ENCODE measurements at places on chromosomes 2 and 18.

DNA sequence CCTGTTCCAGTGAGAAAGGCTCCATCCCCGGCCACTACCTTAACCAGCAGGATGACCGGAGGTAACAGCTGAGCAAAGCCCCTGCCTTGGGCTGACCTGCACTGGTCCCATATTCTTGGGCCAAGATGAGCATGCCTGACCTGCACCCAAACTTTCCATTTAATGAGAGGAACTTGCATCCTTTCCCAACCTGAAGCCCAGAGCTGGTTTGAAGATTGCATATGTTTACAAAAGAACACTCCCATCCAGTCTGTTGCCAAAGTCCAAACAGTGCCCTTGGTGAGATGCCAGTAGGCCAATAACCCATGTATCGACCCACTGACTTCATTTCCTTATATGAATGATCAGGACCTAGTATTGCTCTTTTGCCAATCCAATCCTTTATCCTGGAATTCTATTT lies 5.5 kb upstream of the NPAS2 start:
- DNase-seq: no peak

DNA sequence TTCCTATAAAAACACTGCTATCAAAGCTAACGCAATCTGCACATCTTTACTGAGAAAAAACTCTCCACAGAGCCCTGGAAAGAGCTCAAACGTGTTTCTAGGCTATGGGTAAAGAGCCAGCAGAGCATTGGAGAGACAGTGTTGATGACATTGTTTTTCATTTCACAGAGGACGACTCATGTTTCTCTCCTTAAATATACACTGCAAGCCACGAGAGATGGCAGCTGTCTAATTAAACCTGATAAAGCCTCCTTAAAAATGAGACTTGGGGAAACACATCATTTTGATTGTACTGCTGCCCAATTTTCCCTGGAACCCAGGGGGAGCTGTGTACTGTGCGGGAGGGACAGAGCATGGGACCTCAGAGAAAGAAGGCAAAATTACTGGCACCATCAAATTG lies 294.3 kb upstream of the SETBP1 start:
- DNase-seq: no peak

DNA sequence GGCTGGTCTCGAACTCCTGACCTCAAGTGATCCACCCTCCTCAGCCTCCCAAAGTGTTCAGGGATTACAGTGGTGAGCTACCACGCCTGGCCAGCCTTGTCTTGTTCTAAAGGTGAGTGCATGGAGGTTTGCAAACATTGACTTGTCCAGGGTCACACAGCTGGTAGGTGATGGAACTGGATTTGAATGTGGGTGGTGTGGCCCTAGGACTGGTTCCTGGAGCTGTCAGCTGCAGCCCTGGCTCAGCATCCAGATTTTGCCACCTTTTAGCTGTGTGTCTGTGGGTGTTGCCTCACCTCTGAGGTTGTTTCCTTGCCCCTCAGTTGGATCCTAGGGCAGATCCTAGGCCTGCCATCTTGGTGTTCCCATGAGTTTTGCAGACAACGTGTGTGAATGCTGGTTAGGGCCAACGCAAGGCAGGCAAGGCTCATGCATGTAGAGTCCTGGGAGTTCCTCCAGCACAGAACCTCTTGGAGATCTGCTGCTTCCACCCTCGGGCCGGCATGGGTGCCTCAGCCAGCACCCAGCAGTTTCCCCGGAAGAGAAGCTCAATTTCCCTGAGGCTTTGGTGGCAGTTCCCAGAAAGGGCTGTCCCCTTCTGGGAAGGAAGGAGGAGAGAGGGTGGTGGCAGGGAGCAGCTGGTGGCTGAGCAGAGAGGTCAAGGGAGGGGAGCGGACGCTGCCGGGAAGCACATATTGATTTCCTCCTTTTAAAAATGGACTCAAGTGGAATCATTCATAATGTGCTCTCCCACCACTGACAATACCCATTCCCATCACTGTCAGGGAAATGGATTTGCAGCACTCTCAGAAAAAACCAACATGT lies 127.6 kb upstream of the HS6ST1 start:
- DNase-seq: peak; percentile 7

- no peak for DNase-seq
Measured at GRCh38 chr2:226295123-226295522, 504.5 kb downstream of the IRS1 start.

- no peak for DNase-seq
Measured at GRCh38 chr2:224837558-224837957, 121.4 kb upstream of the CCDC195 start.

GRCh38 chr2:4499316-4500030 lies 796.1 kb downstream of the DCDC2C start:
- DNase-seq: no peak

DNA sequence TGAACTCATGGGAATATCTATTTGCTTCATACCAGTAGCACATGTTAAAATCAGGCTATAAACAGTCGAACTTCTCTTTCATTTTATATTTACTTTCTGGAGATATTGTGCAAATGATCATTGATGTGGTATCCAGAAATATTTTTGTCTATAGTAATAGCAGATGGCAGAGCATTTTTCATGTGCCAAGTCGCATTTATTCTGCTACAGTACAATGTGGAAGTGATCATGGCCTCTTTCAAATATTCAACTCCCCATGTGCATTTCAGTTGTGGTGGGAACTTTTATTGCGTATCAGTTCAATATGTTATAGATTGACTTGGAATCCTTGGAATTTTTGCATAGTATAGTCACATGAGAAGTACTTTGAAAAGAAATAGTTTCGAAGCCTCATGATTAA lies 57.4 kb downstream of the RHBDD1 start:
- DNase-seq: no peak

GRCh38 chr2:111208639-111209038 lies 87.9 kb downstream of the BCL2L11 start:
- no peak for DNase-seq

GRCh38 chr2:16169381-16169960 lies 229.1 kb downstream of the MYCN start:
- DNase-seq: no peak

DNA sequence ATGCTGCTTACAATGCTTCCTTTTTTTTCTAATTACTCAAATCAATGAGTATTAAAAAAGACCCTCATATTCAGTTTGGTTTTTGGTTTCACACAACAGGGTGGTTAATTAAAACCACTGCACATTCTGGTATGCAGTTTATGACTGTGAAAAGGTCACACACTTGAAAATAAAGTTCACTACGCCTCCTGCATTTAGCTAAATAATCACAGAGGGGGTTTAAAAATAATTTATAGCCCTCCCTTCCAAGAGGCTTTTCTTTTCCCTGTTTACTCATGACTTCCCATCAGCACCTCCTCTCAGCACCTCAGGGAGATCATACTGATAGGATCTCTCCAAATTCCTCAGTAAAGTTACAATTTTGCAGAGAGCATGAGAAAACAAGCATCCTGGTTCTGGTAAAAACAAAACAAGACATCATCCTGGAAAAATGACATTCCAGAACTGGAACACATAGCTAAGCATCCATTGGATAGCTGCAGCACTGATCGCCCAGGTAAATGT lies 129.5 kb upstream of the TMEM200C start:
- DNase-seq: no peak

DNA sequence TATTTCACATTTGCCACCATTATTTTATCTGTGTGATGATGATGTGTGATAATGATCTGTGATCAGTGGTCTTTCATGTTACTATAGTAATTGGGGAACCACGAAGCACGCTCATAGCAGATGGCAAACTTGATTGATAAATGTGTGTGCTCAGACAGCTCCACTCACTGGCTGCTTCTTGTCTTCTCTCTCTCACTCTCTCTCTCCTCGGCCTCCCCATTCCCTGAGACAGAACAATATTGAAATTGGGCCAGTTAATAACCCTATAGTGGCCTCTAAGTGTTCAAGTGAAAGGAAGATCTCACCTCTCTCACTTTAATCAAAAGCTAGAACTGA lies 60.7 kb upstream of the RAPGEF4 start:
- no peak for DNase-seq

GRCh38 chr2:215946586-215946985 lies 66.8 kb downstream of the MREG start:
- no peak for DNase-seq

DNA sequence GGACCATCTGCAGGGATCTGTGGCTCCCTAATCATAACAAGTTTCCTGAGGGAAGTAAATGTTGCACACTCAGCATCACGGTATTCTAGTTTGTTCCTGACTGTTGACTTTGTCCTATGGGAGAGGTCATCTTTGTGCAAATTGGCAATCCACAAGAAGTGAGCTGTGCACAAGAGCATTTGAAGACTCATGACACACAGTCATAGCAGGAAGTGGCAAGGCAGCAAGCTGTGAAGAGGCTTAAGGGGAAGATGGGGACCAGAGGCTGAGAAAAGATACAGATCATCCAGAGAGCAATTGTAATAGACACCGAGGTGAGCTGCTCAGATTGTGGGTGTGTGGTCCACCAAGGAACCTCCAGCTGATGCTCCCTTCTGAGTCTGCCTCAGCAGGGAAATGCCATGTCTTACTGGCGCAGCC lies 2.7 kb downstream of the TNP1 start:
- peak; percentile 54 for DNase-seq

- no peak for DNase-seq
Measured at GRCh38 chr2:176492583-176492982, 223.3 kb downstream of the MTX2 start.

DNA sequence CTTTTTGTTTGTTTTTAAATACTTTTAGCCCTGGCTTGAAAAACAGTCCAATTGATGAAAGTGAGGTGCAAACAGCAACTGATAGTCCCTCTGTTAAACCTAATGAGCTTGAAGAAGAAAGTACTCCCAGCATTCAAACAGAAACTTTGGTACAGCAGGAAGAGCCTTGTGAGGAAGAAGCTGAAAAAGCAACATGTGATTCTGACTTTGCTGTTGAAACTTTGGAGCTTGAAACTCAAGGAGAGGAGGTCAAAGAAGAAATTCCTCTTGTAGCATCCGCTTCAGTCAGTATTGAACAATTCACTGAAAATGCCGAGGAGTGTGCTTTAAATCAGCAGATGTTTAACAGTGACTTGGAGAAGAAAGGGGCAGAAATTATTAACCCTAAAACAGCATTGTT lies 30.6 kb upstream of the DYSF start:
- DNase-seq: no peak

DNA sequence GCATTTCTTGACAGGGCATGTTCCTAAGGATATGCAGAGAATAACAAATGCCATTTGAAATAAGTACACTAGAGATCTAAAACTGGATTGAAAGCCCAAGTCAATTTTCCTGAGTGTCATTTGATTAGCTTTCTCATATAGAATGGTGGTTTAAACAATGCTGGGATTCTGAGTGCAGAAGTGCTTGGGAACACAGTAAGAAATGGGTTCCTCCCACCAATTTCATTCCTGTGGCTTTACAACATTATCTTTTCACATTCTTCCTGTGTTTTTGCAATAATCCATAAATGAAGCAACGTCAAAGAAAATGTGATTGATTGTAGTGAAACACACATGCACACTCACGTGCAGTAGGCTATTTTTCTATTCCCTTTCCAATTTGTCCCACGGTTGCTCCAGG lies 1858.4 kb upstream of the PIK3C3 start:
- DNase-seq: no peak

GRCh38 chr2:16653799-16654198 lies 11.8 kb downstream of the CYRIA start:
- DNase-seq: no peak

DNA sequence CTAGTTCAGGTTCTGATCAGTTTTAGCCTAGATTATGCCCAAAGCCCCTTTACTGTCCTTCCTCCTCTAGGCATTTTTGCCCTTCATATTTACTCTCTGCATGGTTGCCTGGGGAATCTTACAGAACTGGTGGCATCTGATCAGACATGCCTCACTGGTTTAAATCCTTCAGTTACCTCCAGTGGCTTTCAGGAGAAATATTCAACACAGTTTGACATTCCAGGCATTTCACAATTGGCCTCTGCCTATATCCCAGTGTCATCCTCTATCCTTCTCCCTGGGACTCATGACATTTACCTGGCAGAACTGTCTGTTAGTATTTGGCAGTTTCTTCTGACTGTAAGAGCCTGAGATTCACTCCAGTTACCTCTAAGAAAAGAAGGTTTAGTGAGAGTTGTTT lies 152.9 kb upstream of the MEIS1 start:
- no peak for DNase-seq

DNA sequence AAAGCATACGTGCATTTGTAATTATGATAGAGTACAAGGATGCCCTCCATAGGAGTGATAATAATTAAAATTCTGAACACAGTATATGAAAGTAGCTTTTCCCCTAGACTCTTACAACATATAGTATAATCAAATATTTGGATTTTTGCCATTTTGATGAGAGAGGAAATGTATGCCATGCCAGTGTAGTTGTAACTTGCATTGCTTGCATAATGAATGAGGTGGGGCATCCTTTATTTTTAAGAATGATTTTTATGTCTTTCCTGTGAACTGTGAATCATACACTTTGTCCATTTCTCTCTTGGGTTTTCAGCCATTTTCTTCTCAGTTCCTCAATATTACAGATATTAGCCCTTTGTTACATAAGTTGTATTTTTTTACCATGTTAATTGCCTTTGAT lies 197.5 kb downstream of the SCG2 start:
- no peak for DNase-seq

GRCh38 chr2:4579977-4580376 lies 876.6 kb downstream of the DCDC2C start:
- DNase-seq: no peak

DNA sequence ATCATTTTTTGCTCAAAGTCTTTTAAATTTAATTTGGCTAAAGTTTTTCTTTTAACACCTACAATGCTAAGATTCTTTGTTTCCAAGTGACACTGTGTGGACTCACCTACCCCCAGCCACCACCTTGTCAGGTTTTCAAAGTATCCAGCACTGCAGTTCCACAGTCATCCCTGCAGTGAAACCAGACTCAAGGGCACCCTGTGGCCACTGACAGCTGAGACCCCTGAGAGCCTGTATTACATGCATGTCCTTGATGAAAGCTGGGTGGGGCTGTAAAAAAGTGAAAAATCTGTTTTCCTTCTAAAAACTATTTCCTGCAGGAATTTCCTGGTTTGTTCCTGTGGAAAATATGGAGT lies 19.9 kb downstream of the TPRKB start:
- no peak for DNase-seq

GRCh38 chr2:174846941-174847938 lies 83.0 kb upstream of the CHRNA1 start:
- DNase-seq: no peak

DNA sequence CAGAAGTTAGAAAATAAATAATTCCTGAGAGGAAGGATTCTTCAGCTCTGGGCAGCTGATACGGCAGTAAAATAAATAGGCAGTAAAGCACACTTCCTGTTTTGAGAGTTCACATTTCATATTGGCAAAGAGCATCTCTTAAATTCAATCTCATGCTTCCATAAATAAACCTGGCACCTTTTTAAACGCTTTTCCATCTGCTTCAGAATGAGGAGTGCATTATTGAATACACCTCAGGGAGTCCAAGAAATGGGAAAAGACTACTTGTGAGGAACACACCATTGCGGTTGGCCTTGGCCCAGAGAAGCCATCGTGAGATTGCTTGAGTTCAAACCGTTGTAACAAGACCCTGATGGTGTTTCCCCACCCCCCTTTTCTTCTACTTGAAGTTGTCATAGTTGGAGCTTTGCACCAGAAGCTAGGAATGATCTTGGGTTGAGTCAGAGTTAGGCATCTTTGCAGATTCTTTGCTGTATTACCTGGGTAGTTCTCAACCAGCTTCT lies 123.9 kb downstream of the RDH14 start:
- no peak for DNase-seq

- no peak for DNase-seq
Measured at GRCh38 chr2:85839461-85839860, 49.3 kb downstream of the ST3GAL5 start.

- no peak for DNase-seq
Measured at GRCh38 chr2:86646865-86647264, 23.2 kb upstream of the RNF103 start.

- DNase-seq: no peak
Measured at GRCh38 chr18:1047406-1047805, 142.7 kb downstream of the ADCYAP1 start.

GRCh38 chr2:109066501-109066900 lies 62.5 kb upstream of the SH3RF3 start:
- DNase-seq: no peak
